Breast epithelium (tissue), 4 donors: ENCODE measurements at places on chromosomes 4 and X. TPM values are rescaled to one million over a fixed set of nuclear protein-coding genes. Genes with fewer than 3 reads are reported as not detected.
A peak's percentile ranks its signal among the peaks of the same experiment; 100 is the strongest.

Gene ADH1A
- 2.3 TPM for total RNA-seq

Gene RGN
- 4.3 TPM for total RNA-seq

Gene SLITRK2
- 2.1 TPM for total RNA-seq

Gene BDH2
- 97.3 TPM for total RNA-seq

Gene DCAF12L1
- not detected for total RNA-seq

Gene MAP3K15
- total RNA-seq: not detected

GRCh38 chrX:144616317-144616716 lies 631.0 kb upstream of the SPANXN1 start:
- DNase-seq: no peak

DNA sequence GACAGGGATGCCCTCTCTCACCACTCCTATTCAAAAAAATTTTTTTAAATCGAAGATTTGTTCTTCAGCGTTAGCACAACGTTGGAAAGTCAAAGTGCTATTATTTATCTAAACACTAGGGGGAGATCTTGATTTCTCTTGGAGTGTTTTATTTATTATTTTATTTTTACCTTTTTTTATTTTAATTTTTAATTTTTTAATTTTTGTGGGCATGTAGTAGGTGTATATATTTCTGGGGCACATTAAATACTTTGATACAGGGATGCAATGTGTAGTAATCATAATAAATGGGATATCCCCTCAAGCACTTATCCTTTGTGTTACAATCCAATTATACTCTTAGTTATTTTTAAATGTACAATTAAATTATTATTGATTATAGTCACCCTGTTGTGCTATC lies 37.4 kb upstream of the SLC10A4 start:
- DNase-seq: no peak

- DNase-seq: no peak
Measured at GRCh38 chrX:16113978-16114565, 9.3 kb upstream of the GRPR start.

- DNase-seq: no peak
Measured at GRCh38 chrX:39000802-39001201, 199.5 kb downstream of the MID1IP1 start.

DNA sequence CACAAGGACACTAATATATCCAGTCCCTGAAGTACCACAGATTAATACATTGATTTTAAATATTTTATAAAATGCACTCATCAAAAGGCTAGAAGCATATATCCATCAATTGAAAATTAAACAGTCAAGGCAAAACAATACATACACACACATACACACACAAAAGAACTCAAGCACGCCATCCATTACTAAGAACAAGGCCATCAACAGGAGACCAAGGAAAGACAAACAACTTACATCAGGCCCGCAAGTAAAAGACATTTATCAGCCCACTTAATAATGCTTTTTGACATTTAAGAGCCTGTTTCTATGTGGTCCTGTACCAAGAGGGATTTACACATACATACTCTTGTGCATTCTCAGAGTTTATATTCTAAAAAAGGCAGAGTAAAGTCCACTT lies 50.0 kb upstream of the ZNF827 start:
- DNase-seq: no peak

GRCh38 chr4:74230902-74231499 lies 73.1 kb downstream of the MTHFD2L start:
- no peak for DNase-seq

DNA sequence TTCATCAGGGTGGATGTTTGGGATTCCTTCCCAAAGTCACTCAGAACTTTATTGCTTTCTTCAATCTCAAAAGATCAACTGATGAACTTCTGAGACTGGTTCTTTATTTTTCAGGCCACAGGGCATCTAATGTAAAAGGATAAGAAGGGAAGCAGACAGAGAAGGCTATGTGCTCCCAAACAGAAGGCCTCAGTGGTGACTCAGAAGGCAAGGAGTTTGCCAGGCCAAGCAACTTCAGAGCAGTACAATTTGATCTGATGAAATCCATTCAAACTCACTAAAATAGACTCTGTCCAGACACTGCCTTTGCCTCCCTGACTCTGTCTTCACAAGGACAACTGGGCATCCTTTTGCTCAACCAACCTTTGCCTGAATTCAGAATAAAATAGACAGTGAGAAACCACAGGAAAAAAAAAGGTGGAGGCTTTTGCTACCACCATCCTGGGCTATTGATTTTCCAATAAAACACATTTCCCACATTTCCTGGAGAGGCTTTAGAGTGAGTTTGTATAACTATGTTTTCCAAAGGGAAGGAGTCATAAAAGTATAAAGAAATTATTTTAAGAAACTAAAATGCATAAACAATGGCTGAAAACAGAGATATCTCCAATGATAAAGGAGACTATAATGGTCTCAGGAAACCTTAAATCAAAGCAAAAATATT lies 55.2 kb downstream of the ARHGEF6 start:
- peak; percentile 31 for DNase-seq

GRCh38 chrX:22357621-22358020 lies 84.9 kb downstream of the CBLL2 start:
- no peak for DNase-seq

- no peak for DNase-seq
Measured at GRCh38 chr4:40991908-40992307, 222.4 kb downstream of the APBB2 start.

GRCh38 chrX:95764972-95765451 lies 919.6 kb upstream of the DIAPH2 start:
- no peak for DNase-seq

- no peak for DNase-seq
Measured at GRCh38 chr4:82031376-82031927, 342.3 kb downstream of the HNRNPD start.

GRCh38 chr4:2907226-2907625 lies 56.0 kb downstream of the NOP14 start:
- DNase-seq: no peak

DNA sequence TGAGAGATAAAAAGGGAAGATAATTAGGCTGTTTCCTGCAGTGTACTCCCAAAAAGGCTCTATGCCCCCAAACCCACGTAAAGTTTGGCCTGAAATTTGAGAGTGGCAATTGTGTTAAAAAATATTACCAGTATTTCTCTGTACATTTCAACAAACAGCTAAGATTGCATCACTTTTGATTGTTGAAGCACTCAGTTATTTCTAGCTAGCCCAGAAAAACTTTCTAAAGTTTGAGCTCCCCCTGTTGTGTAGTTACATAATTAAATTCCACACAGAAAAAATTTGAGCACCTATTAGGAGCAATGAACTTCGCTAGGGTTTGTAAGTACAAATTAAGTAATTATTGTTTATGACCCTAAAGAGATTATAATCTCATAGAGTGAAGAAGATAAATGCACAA lies 109.4 kb downstream of the DLG3 start:
- DNase-seq: no peak

- no peak for DNase-seq
Measured at GRCh38 chr4:79877511-79877910, 195.5 kb downstream of the ANTXR2 start.

DNA sequence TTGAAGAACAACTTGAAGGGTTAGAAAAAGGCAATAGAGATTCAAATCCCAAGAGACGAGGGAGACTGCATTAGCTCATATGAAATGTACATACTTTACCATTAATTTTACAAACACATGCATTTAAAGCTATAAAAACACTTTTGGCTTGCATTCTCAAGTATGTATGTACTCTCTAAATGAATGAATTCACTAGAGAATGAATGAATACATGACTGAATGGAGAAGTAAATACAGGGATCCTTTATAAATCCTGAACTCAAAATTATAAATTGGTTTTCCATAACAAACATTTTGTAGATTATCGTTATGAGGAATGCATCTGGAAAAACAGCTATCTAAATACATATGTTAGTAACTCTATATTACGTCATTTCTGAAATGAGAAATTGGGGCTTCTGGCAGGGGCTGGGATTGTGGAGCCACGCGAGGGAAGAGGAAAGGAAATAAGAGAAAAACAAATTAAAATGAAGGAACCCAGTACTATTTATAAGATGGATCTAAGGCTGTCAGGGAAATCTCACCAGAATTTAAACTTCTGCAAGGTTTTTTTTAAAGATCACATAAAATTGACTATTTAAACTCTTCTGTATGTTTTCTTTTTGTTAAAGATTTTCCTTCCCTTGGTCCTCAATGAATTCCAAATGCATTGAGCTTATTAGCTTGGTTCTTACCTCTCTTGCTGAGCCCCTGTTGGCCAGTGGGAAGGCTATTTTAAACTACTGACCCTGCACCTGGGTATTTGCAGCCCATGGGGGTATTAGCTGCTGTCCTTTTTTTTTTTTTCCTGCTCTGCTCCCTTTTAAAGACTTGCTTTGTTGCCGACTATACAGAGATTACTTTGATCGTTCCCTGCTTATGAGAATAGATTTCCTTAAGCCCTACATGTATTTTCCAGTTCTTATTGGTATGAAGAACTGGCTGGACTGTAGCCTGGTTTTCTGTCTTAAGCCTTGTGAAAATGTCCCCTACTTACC lies 207.8 kb downstream of the ADGRL3 start:
- DNase-seq: no peak

DNA sequence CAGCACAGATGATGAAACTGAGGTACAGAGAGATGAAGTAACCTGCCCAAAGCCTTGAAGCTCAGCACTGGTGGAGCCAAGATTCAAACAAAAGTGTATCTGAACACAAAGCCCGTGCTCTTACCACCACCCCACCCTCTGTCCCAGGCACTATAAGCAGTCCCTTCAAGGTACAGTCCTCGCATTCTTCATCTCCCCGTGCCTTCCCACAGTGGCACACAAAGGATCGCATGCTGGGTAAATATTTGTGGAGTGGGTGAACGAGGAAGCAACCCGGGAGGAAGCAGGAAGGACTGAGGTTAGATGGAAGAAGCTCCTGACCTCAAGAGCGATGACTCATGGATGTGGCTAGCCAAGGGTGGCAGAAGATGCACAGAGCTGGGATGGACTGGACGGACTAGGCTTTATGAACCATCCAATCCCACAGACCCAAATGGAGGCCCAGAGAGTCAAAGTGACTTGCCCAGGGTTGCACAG lies 18.4 kb downstream of the IQSEC2 start:
- DNase-seq: no peak

GRCh38 chr4:155900381-155900780 lies 3.1 kb upstream of the TDO2 start:
- no peak for DNase-seq

- no peak for DNase-seq
Measured at GRCh38 chr4:128376958-128377357, 89.3 kb upstream of the PGRMC2 start.
